ENCODE measurements at places on chromosomes 11 and 22. TPM values are rescaled to one million over a fixed set of nuclear protein-coding genes. Genes with fewer than 3 reads are reported as not detected.

The ANO9 gene
- total RNA-seq, result 7.2 TPM

The DRD4 gene
- 0.44 TPM for total RNA-seq

The UCP2 gene
- not detected for total RNA-seq

The PRDX5 gene
- 302 TPM for total RNA-seq

The PIH1D2 gene
- 2.0 TPM for total RNA-seq

The VSIG10L2 gene
- not detected for total RNA-seq

The ASCL2 gene
- total RNA-seq, result not detected
